ENCODE measurements at places on chromosomes 11 and 22.
A peak's percentile ranks its signal among the peaks of the same experiment; 100 is the strongest.

DNA sequence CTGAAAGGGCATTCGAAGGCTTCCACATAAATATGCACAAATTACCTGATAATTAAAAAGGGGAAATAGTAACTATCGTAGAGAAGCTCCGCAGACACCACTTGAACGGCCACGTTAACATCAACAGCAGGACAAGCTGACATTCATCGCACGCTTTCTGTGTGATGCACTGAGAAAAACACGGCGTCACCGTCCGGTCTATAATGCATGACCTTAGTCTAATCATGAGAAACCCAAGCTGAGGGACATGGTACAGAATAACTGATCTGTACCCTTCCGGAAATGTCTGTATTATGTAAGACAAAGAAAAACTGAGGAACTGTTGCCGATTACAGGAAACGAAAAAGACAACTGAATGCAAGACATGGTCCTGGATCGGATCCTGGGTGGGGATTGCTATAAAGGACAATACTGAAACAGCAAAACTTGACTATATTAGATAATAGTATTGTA lies 678 bp upstream of the RANGAP1 start:
- DNase-seq, result peak; percentile 65

GRCh38 chr11:75949023-75949672 lies 134.1 kb downstream of the UVRAG start:
- DNase-seq, result no peak

- no peak for DNase-seq
Measured at GRCh38 chr11:111944651-111945051, 7.5 kb downstream of the DIXDC1 start.

DNA sequence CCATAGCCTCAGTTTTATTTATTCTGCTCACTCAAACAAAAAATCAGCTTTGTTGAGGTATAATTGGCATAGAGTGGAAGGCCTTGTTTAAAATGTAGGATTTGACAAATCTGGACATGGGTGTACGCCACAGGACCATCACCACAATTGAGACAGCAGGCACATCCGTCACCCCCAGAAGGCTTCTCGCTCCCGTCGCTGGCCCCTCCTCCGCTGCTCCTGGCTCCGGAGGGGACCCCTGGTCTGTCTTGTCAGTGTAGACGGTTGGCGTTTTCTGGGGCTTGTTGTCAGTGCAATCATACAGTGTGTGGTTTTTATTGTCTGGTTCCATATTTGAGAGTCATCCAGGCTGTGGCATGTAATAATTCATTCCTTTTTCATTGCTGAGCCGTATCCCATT lies 97.6 kb downstream of the KCNQ1 start:
- no peak for DNase-seq

DNA sequence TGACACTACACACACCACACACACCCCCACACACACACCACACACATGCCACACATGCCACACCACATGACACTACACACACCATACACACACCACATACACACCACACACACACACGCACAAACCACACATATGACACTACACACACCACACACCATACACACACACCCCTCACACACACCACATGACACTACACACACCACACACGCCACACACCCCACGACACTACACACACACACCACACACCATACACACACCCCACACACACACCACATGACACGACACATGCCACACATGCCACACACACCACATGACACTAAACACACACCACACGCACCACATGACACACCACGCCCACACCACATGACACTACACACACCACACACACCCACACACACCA lies 101.8 kb upstream of the ASPHD2 start:
- DNase-seq, result no peak

GRCh38 chr11:74989260-74989638 lies 516 bp downstream of the NEU3 start:
- DNase-seq, result peak; percentile 21

DNA sequence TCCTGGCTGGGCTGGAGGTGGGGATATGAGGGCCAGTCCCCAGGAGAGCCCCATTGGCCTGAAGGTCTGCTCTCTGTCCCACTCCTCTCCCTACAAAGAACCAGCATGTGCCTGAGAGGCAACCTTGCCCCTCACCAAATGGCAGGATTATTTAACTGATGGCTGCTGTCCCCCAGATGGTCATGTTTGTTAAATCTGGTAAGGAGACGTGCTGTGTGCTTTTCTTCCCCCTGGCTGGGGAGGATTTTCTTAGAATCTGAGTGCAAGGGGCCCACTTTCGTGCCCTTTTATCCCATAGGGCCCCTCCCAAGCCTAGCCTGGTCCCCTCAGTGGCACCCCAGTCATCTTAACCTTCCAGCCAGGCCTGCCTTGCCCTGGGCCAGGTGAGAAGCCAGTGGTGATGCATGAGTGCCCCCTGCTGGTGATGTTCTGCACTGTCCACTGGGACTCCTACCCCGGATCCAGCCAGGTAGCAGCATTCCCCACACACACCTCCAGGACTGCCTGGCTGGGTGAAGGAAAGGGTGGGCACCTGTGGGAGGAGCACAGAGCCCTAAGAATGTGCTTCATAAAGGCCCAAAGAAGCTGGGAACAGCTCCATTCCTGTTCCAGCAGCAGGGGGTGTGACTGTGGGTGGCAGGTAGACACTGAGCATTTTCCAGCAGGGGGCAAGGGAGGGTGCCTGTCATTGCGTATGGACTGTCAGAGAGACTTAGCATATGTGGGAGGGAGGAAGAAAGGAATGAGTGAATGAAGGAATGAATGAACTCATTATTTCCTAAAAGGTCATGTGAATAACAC lies 28.9 kb downstream of the MFNG start:
- DNase-seq, result peak; percentile 76

DNA sequence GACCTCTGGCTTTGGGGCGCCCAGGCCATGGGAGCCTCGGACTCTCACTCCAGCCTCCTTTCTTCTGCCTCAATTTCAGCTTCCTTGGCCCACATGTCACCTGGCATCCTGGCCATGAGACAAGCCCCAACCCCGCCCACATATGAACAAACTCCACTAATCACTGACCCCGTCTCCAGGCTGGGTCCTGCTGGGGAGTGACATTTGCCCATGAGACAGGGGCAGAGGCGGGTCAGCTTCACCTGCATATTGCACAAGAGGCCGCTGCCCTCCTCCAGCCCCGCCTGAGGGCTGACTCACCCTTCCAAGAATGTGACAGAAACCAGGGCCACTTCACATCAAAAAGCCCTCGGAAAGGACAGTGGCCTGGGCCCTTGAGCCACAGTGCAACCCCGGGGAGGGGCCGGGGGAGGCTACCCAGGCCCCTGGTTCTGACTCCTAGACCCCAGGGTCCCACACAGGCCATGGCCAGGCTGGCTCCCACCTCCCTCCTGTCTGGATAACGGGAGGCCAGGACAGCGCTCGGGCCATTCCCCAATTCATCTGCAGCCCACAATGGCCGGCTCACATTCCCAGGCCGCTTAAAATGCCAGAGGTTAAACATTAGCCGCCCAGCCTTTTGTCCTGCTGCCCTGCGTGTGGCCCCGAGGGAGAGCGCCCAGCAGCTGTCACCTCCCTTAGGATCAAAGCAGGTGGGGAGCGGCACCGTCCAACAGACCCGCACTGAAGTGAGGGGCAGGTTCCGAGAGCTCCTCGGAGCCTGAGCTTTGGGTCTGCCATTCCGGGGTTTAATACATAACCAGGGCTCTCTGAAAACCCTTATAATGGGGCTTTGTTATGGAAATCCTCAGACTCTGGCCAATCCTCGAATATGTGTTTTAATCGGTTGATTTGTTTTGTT lies 42.3 kb downstream of the TRMU start:
- no peak for DNase-seq

- DNase-seq, result no peak
Measured at GRCh38 chr11:12707500-12707880, 33.3 kb downstream of the TEAD1 start.

- DNase-seq, result no peak
Measured at GRCh38 chr11:65790902-65791650, 4.2 kb downstream of the OVOL1 start.

DNA sequence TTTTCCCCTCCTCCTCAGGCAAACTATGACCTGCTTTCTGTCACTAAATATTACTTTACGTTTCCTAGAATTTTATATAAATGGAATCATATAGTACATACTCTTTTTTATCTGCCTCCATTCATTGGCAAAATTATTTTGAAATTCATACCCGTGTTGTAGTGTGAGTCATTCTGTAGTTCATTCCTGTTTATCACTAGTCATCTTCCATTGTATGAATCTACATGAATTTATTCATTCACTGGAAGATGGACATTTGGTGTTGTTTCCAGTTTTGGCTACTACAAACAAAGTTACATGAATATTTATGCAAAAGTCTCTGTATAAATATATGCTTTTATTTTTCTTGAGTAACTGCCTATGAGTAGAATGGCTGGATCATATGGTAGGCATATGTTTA lies 60.7 kb upstream of the OPCML start:
- no peak for DNase-seq

GRCh38 chr11:5131584-5132335 lies 6.4 kb downstream of the OR52A5 start:
- no peak for DNase-seq

DNA sequence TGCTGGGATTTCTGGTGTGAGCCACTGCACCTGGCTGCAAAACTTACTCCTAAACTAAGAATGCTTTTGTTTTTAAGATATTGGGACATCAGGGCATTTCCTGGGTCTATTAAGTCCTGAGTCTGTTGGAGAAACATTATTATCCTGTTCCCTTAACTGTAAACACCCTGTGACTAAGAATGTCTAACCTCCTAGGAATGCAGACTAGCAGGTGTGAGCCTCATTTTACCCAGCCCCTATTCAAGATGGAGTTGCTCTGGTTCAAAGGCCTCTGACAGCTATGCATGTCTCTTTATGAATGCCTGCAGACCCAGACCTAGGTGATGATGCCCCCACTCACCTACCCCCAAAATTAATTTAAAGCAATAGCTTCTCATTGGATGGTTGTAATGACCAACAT lies 46.2 kb downstream of the DEPDC5 start:
- DNase-seq, result no peak

DNA sequence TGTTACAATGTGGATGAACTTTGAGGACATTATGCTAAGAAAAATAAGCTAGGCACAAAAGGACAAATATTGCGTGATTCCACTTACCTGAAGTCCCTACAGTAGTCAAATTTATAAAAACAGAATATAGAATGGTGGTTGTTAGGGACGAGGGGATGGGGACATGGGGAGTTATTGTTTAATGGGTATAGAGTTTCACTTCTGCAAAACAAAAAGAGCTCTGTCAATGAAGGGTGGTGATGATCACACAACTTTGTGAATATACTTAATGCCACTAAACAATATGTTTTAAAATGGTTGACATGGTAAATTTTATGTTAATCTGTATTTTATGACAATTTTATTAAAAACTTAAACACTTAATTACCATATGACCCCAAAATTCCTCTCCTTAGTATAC lies 26.1 kb downstream of the INTS4 start:
- no peak for DNase-seq

DNA sequence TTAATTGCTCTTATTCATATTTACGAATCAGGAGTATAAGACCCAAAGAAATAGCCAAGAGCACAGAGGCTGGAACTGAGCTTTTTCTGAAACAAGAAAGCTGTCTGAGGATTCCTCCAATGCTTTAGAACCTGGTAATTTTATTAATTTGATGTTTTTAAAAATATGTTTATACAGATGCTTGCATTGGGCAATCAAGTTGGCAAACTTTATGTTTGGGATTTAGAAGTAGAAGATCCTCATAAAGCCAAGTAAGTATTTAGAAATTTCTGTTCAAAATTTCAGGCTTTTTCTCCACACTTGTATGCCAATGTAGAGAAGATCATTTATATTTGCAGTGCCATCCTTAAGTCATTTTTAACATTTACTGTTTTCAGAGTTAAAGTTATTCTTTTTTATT lies 24.3 kb upstream of the HIKESHI start:
- no peak for DNase-seq

GRCh38 chr11:84800755-84801346 lies 826.3 kb downstream of the DLG2 start:
- DNase-seq, result no peak

GRCh38 chr11:126461096-126461440 lies 105.6 kb downstream of the ST3GAL4 start:
- no peak for DNase-seq

- DNase-seq, result no peak
Measured at GRCh38 chr11:61333550-61334433, 764 bp downstream of the TKFC start.

DNA sequence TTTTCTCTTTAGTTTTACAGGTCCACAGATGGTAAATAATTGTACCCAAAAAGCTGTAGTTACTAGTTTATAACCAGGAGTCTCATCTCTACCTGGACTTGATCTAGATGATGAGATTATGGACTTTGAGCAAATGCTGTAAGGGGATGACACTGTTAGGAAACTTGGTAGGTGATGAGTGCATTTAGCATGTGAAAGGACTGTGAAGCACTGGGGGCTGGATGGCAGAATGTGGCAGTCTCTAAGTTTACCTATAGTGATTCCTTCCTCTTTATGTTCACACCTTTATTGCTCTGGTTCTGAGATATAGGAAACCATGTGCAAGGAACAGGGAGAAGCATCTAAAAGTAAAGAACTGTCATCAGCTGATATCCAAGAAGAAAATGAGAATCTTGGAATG lies 230.7 kb upstream of the CHORDC1 start:
- DNase-seq, result no peak

GRCh38 chr11:1547467-1548098 lies 24.5 kb downstream of the DUSP8 start:
- no peak for DNase-seq

DNA sequence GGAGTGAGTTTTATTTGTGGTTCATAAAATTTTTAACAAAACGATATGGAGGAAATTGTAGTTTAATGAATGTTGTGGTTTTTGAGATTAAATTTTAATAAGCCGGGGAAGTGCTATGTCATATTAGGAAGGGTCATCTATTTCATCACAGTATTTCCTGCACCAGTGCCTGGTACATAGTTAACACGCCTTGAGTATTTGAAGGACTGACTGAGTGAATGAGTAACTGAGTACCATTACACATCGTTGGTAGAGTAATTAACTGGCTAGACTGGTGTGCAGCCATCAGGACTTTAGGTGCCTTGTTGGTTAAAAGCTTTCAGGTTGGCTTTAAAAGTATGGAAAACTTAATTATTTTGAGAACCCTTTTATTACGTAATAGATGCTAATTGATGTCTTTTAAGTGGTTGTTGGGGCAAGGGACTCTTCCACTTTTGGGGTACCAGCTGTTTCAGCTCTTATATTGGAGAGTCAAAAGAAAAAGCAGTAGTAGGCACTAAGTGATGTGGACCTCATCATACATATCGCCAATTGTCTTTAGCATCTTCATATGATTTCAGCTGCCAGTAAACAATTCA lies 101.8 kb downstream of the DDX10 start:
- no peak for DNase-seq

DNA sequence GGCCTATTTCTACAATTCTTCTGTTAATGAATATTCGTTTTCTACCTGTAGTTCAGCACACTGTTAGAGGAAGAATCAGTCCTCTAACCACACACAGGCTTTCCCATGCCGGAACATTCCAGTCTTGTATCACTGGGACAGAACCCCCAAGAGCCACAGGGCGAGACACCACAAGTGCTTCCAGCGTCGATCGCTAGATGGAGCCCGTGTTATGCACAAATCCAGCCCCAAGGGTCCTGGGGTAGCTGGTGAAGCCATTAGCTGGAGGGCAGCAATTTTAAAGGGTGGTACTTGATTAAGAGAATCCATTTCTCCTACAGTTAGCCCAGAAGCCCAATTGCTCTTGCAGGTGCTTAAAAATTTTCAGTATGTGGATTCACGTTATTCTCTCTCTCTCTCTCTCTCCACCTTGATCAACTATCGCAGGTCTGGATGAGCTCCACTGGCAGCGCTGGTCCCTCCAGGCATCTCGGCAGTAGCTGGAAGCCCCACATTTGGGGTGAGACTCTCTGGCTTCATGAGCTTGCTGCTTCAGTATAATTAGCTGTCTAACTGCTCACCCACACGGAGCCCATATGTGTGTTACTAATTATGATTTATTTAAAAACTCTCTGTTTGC lies 148.2 kb upstream of the SNX19 start:
- peak; percentile 1 for DNase-seq

All from CD4-positive, alpha-beta T cell treated with Interleukin-1 beta for 1 hour (primary cell).